ENCODE measurements at places on chromosomes 7 and 10.

GRCh38 chr10:70367195-70367796 lies 15.1 kb downstream of the LRRC20 start:
- no peak for DNase-seq

GRCh38 chr7:36023033-36023560 lies 130.0 kb upstream of the EEPD1 start:
- DNase-seq = no peak

- no peak for DNase-seq
These were observed 8.4 kb downstream of the RALA start for GRCh38 chr7:39631736-39632308.

DNA sequence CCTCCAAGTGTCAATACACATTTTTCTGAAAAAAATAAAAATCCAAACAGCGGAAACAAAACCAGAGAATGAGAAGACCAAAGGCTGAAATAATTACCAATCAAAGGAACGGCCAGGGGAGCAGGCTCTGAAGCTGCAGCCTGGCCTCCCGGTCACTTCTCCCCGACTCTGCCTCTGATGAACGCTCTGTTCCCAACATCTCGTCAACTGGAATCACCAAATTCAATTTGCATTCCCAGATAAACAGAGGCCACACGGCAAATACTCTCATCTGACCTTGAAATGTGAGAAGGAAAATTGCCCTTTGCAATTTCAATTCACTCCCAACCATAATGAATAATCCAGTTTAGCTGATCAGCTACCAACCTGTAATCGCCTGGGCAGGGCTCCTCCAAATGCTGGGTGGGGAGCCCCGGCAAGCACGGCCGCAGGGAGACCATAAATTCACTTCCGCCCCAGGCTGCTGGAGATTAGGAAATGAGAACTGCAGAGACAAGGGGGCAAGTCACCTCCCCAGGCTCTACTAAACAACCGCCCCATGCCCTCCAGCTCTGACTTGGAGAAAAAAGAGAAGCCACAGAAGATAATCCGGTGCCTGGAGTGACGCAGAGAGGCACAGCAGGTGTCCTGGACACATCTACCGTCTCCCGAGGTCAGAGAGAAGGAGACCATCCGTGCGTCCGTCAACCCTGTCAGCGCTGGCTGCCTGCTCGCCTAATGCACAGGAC lies 153.2 kb downstream of the MAD1L1 start:
- DNase-seq = no peak

DNA sequence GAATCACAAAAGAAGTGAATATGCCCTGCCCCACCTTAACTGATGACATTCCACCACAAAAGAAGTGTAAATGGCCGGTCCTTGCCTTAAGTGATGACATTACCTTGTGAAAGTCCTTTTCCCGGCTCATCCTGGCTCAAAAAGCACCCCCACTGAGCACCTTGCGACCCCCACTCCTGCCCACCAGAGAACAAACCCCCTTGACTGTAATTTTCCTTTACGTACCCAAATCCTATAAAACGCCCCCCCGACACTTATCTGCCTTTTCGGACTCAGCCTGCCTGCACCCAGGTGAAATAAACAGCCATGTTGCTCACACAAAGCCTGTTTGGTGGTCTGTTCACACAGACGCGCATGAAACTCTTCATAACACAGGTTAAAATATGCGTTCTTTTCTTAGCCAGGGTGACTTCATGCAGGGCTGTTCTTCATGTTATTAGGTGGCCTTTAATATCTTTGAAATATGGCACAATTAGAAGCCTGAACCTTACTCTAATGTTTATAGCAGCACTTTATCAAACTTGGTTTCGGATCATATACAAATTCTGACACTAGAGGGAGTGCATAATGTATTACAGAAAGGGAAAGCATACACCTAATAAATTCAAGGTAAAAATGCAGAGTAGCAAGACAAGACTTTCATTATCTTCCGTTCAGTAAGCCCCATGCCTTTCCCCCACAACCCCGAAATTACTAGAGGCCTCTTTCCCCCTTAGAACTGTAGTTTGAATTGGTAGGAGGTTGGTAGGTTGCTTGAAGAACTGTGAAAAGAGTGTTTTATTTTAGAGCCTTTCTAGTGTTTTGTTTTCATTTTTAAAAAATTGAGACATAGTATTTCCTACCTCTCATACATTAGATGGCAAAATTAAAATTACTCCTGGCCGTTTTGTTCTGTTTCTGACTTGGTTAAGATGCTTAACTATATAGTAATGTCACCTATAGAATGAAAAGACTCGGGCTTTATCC lies 117.9 kb downstream of the NPY start:
- DNase-seq = no peak

- DNase-seq = no peak
These were observed 1080.9 kb downstream of the SORCS1 start for GRCh38 chr10:106083572-106083971.

DNA sequence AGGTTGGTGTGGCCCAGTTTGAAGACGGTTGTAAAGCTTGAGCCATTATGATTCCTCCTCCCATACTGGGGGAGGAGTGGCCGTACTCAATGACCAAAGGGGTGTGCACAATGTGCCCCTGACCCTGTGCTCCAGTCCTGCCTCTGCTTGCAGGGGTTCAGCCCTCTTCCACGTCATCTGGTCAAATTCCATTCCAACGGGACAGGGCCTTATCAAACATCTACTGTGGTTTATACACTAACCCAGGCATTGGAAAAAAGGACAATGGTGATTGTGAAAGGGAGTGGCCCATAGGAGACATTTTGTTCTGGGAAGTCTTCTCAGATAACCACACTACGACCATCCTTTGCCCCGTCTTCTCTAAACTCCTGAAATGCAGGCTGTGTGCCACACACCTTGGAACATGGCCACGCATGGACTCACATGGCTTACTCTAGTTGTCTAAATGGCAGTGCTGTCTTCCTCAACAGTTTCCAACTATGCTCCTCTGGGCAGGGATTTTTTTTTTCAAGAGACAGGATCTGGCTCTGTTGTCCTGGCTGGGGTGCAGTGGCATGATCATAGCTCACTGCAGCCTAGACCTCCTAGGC lies 103.0 kb downstream of the JCAD start:
- no peak for DNase-seq

DNA sequence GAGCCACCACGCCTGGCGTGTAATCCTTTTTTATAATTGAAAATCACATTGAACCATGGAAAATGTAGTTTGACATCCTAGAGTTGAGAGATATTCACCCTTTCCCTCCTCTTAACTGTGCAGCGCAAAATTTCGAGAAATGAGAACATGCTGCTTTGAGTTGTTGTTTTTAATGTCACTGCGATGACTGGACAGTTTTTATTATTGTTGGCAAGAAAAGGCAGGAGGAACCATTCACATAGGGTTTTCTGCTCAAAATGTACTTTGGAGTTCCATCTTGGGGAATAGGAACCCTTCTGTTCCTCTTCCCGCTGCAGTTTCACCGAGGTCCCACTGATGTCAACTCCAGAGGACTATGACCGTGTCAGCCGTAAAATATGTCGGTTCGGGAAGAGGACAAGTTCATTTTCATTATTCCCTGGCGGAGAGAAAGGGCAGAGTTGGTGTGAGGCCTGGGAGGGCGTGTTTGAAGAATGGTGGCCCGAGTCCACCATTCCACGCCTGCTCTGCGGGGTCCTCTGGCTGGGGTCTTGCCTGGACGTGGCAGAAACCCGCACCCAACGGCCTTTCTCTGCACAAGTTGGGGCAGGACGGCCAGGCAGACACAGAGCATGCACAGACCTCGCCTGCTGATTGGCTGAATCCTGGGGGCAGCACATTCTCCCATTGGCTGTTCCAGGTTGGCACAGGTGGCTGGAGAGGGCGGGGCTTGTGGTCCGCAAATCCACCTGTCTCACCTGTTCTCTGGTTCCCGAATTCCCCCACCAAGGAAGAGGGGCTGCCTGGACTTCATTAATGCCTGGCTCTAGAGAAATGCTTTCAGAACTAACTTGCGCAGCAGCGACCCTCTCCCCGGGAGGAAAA lies 105.1 kb upstream of the TCF7L2 start:
- DNase-seq = no peak

DNA sequence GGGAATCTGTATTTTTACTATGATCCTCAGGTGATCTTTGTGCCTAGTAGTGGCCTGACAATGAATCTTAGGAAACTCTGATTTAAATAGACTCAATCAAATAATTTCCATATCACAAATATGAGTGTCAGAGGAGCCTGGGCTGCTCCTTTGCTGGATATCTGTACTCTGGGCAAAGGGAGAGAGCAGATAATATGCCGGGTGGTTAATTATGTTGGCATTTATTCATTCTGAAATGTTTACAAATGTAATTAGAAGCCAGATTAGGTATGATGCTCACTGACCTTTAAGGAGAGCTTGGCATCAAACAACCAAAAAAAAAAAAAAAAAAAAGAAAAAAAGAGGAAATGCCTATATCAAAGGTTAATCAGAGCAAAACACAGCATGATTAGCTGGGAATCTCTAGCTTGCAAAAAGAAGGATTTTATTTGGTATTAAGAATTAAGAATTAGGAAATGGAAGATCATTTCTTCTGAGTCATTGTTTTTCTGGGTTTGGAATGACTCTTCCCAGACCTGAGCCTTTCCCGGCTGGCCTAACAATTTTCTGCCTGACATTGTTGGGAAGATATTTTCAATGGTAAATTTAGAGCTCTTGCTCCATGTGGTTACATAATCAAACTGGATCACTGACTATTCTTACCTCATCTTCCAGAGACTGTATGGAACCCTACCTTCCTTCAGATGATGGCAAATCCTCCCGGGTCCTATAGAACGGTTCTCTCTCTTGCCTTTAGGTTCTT lies 365.3 kb downstream of the REEP3 start:
- DNase-seq = no peak

GRCh38 chr7:152931633-152932032 lies 172.1 kb downstream of the ACTR3B start:
- DNase-seq = no peak

DNA sequence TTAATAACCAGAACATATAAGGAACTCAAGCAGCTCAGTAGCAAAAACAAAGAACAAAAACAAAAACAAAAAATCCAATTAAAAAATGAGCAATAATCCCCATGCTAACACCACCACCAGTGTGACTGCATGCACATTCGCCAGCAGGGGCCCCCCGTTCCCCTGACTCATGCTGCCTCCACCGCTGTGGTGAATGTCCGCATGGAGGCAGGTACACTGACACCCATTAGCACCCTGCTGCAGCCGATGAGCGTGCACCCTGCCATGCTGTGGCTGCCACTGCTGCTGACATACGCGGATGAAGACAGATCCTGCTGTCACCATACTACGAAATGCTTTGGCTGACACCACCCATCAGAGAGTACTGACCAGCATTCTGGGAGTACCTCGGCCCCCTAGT lies 321.6 kb upstream of the LRRTM3 start:
- DNase-seq = peak; percentile 17

DNA sequence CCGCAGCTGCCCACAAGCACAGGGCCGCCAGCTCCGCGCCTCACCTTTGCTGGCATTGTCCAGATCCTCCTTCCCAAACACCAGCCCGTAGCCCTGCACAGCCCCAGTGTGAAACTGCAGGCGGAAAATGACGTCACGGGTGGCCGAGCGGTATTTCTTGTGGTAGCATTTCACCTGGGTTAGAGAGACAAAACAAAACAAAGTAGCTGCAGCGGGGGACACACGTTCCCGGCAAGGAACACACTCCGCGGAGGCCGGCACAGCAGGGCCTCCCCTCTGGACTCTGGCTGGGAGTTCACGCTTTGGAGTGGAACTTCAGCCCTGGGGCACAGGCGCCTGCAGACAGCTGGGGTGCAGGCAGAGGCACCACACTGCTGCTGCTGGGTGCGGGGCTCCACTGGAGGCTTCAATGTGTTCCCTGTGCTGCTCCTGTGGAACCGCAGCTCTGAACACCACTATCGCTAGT lies 181.1 kb downstream of the TNS3 start:
- no peak for DNase-seq

- DNase-seq = no peak
These were observed 18.1 kb upstream of the OIT3 start for GRCh38 chr10:72875250-72876055.

DNA sequence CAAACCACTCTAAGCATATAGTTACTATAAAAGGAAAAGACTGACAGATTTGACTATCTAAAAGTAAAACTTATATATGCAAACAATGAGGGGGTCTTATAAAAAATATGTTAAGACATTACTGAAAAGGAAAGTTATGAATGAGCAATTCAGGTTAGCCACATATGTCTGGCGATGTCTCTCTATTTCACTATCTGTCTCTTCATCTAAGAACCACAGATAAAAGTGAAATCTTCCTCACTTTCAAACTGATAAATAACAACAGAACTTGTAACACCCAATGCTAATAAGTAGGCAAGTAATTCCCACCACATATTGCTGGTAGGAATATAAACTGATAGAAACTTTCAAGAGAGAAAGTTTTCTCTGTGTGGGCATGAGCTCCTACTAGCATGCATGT lies 138.2 kb downstream of the CHCHD3 start:
- no peak for DNase-seq
